ENCODE measurements at places on chromosomes 7 and 10. TPM values are rescaled to one million over a fixed set of nuclear protein-coding genes. Genes with fewer than 3 reads are reported as not detected.

- H3K27ac ChIP-seq: no peak overlapping the region
- H3K4me1 ChIP-seq: peaks cover 18% of the 10 kb centered on the region
- H3K27me3 ChIP-seq: no peaks in the 10 kb centered on the region
Observed at GRCh38 chr7:44326261-44327125, 1.1 kb upstream of the CAMK2B start.

GIMAP2 gene
- total RNA-seq: 2.2 TPM

DNA sequence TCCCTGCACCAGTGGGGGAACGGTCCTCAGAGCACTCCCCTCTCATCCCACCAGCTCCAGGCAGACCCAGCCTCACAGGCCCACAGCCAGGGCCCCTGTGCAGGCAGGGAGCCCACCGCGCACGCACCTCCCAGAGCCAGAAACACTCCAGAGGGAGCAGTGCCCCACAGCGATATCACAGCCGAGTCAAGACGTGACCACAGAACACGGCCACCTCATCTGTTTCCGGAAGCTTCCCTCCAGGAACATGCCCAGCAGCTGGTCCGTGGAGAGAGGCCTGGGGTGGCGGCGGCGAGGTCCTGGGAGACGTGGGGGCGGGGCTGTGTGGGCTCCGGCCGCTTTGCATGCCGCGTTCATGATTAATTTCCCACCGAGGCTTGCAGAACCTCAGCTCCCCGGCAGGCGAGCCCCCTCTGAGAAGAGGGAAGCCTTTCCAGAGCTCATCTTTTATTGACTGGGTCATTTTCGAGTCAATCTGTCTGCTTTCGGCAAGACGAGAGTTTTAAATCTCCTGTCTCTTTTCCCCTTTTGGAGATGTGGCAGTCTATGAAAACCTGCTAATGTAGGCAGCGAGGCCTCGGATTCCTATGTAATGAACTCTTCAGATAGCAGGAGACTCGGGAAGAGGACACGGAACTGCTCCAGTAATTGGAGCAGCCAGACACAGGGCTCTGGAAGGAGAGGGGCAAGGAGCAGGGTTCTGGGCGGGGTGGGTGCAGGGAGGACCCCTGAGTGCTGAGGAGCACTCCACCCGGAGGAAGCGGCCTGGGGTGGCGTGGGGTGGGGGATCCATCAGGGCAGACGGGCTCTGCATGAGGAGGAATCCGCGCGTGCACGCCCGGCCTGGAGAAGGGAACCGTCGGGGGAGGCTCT lies 242.8 kb downstream of the ELFN1 start:
- no peak overlapping the region for H3K4me3 ChIP-seq
- H3K36me3 ChIP-seq: no peaks in the 10 kb centered on the region
- no peak overlapping the region for H3K27ac ChIP-seq
- no peaks in the 10 kb centered on the region for H3K27me3 ChIP-seq
- no peaks in the 10 kb centered on the region for H3K4me1 ChIP-seq

GRCh38 chr7:38105874-38106483 lies 72.1 kb upstream of the STARD3NL start:
- no peaks in the 10 kb centered on the region for H3K36me3 ChIP-seq
- no peak for DNase-seq
- H3K4me1 ChIP-seq: no peaks in the 10 kb centered on the region
- H3K4me3 ChIP-seq: no peak overlapping the region

FAM25C gene
- not detected for total RNA-seq

DNA sequence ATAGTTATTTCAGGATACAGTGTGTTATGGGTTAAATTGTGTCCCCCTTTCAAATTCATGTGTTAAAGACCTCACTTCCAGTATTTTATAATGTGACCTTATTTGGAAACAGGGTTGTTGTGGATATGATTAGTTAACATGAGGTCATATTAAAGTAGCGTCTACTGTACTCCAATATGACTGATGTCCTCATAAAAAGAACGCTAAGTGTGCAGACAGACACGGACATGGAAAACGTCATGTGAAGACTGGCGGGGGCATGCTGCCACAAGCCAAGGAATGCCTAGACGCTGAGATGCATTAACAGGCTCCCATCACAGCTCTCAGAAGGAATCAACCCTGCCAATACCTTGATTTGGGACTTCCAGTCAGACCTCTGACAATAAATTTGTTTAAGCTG lies 1.5 kb upstream of the WDR37 start:
- H3K36me3 ChIP-seq: peaks cover 21% of the 10 kb centered on the region
- no peak overlapping the region for H3K4me3 ChIP-seq
- H3K4me1 ChIP-seq: peaks cover 65% of the 10 kb centered on the region
- no peak for DNase-seq

DNA sequence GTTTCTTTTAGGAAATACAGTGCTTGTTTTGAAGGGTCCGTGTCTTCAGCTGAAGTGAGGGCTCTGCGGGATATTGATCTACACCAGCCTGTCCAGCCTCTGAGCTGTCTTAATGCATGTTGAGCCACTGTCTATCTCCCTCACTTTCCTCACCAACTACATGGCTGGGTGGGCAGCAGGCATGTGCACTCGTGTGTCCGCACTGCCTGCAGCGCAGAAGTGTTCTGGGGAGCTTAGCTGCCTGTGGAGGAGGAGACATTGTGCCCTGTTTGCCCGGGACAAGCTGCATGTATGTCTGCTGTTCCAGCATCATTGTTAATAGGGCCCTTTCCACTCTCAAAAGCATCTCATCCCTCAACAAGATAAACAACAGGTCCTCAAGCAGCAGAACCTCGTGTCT lies 133.1 kb upstream of the EEPD1 start:
- no peak for DNase-seq
- no peaks in the 10 kb centered on the region for H3K36me3 ChIP-seq
- H3K4me1 ChIP-seq: peaks cover 10% of the 10 kb centered on the region

All from gastrocnemius medialis (tissue), 4 donors.